CD4-positive, alpha-beta T cell treated with Interleukin-12 subunit alpha and Interleukin-12 subunit beta, for 1 hour (primary cell): ENCODE measurements at places on chromosomes 12 and 14.

GRCh38 chr14:96090441-96091148 is 51.4 kb downstream of the C14orf132 start:
- no peak for DNase-seq

GRCh38 chr14:58297412-58297761 is 968 bp upstream of the ARID4A start:
- no peak for DNase-seq

DNA sequence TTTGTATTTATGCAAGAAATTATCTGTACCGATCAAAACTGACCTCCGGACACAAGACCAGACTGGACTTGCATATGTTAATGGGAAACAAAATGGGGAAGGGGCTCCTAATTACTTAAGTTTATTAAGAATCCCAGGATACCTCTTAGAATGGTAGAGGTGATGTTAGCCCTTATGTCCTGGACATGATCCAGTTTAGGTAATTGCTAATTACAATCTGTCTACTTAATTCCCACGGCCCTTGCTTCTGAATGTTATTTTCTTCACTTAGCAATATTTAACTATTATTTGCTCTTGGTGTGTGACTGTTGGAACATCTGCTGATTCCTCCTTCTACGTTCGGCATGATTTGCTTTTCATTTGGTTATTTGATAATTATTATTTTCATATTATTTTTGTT is 644.0 kb downstream of the DIO2 start:
- no peak for DNase-seq

DNA sequence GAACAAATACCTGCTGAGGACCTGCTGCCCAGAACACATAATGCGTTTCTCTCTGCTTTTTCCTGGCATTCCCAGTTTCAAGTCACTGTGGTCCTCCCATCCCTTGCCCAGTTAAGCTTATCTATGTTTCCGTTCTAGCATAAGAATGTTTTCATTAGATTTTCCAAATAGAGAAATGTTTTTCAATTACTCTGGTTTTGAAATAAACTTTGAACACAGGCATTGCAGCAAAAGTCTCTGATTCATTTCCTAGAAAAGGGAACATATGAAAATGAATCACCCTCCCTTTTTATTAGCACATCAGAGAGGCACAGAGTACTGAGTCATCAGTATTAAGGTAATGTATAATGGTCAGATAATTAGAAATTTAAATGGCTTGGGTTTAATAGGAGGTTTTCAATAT is 201.1 kb upstream of the TMEM260 start:
- no peak for DNase-seq

GRCh38 chr12:126648074-126648473 is 1582.8 kb downstream of the AACS start:
- no peak for DNase-seq

- DNase-seq, result no peak
Measured at GRCh38 chr12:105978276-105978675, 160.5 kb downstream of the NUAK1 start.

DNA sequence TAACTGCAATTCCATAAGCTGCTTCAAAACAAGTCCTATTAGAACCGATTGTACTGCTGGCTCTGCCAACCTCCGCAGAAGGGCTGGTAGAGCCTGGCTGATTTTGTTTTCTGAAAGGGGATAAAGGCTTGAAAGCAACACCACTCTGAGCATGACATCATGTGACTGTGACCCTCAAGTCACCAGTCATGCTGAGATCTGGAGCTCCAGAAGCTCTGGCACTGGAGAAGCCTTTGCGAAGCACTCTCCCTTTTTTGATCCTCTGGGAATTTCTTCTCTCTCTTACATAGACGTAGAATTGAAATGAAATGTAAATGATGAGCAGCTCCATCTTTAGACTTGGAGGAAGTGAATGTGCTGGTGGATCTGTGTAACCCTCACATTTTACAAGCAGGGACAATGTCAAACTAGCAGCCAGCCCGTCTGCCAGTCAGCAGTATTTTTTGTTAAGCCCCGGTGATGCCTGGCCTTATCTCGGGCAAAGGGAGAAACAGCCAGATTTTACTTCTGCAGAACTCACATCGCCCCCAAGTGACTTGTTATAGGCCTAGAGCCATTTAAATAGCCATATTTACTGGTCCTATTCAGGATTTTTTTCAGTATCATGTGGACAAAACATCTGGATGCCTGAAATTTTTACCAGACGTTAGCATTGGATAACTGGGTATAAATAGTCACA is 112.1 kb upstream of the NPAS3 start:
- no peak for DNase-seq

- no peak for DNase-seq
Measured at GRCh38 chr12:22672951-22673350, 48.0 kb downstream of the ETNK1 start.

- no peak for DNase-seq
Measured at GRCh38 chr14:22395803-22396202, 193.2 kb downstream of the DAD1 start.

DNA sequence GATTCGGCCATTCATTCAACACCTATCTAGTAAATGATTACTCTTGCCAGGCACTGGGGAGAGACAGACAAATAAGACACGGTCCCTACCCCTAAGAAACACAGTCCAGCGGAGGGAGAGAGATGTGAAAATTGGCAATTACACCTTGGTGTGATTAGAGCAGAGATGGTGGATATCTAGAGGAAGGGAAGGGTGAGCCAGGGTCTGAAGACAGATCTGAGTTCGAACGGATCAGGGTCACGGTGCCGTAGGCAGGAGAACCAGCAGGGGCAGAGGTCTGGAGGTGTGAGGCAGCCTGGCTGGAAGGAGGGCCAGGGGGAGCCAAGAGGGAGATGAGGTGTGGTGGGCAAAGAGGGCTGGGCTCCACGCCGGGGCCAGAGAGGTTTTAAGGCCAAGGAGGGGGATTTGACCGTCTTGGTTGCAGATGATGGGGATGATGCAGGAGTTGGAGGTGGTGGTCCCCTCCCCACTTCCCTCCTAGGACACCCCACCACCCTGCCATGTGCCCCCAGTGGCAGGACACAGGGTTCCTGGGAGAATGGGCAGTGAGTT is 27.1 kb downstream of the FAM222A start:
- no peak for DNase-seq

DNA sequence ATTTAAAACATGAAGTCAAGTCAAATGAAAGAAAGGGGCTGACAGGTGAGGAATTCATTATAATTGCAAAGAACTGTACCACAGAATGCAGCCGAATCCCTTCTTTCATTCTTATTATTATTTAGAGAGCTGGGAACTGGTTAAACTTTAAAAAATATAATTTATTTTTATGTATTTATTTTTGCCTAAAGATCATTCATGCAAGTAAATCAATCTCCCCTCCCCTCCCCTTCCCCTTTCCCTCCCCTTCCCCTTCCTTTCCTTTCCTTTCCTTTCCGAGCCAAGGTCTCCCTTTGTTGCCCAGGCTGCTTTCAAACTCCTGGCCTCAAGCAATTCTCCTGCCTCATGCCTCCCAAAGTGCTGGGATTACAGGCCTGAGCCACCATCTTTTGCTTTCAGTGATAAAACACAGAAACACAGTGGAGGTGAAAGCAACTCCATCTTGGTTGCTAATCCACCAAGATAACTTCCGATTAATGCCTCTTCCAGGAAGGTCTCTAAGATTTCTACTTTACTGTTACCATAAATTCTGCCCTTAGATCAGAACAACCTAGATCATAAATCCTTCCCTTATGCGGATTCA is 6.0 kb upstream of the UBC start:
- DNase-seq, result no peak

DNA sequence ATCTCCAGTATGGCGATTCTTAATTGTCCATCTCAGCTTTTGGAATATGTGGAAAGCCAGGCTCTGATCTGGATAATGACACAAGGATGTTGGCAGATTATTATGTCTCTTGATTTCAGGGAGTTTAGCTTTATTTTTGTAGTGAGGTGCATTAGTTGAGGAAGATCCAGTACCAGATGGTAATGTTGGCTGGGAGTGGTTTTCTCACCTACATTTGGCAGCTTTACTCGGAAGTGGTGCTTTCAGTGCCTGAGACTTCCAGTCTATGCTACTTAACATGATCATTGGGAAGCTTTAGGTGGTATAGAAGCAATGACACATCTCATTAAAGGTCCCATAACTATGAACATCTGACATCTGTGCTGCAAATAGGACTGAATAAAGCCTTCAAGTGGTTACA is 7.5 kb downstream of the SLC15A5 start:
- DNase-seq, result no peak

DNA sequence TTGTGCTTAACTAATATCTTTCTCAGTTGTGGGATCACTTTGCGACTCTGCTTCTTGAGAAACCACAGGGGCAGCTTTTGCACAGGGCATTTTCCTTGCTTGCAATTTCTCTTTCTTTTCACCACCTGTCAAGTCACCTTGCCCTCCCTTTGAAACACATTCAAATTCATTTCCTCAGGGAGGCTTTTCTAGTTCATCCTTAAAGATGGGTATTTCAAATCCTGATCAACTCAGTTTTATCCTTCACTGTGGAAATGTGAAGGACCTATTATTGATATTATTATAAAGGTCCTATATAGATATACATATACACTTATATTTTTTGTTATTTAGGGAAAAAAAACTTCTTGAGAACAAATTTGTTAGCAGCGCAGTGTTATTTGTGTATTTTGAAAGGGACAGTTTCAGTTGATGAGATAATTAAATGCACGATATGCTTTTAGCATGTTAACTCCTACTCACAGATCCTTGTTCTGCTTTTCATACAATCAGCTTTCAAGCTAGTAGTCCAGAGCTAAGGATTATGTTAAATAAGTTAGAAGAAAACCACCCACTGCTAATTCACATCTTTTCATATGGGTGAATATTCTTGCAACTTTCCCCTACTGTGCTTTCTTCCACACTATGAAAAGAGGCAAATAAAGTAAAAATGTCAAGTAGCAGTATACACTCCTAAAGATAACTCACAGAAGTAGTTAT is 501.4 kb upstream of the RGS6 start:
- DNase-seq, result no peak

DNA sequence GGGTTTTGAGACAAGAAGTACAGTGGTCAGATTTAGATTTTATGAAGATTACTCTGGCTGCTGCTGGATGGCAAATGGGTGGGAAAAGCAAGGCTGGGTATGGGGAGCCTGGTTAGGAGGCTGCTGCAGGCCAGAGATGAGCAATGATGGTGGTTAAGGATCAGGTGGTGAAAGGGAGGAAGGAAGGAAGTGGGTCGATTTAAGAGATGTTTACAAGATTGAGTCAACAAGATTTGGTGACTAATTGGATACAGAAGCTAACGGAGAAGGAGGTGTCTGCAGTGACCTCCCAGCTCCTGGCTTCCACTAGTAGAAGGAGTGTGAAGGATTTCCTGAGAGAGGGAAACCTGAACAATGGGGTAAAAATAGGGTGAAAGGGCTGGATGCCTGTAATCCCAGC is 18.7 kb downstream of the NOS1 start:
- DNase-seq, result no peak

- no peak for DNase-seq
Measured at GRCh38 chr14:26276757-26277156, 321.1 kb downstream of the NOVA1 start.

DNA sequence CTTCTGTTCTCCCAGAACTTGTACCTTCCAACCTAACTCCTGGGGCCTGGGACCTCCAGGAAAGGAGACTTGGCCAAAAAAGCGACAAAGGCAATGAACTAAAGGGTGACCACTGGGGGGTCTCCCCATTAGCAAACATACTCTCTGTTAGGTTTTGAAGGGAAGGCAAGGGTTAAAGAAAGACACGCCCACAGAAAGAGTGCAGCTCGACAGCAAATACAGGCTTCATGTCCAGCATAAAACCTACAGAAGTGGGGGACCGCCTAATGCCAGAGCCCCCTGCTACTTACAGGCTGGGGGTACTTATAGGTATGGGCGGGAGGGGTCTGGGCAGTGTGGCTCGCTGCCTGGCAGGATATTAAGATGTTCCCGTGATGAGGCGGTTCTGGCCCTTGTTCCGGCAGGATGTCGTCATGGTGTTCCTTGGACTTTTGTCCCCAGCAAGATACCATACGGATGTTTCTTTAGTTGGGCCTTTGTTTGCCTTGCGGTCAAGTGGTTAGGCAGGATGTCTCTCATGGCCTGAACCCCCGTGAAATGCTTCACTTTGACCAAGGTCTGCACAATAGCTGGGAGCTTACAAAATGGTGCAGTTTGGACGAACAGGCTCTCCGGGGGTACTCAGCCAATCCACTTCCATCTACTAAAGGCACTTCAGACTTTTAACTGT is 53.4 kb downstream of the PRMT8 start:
- DNase-seq, result no peak

DNA sequence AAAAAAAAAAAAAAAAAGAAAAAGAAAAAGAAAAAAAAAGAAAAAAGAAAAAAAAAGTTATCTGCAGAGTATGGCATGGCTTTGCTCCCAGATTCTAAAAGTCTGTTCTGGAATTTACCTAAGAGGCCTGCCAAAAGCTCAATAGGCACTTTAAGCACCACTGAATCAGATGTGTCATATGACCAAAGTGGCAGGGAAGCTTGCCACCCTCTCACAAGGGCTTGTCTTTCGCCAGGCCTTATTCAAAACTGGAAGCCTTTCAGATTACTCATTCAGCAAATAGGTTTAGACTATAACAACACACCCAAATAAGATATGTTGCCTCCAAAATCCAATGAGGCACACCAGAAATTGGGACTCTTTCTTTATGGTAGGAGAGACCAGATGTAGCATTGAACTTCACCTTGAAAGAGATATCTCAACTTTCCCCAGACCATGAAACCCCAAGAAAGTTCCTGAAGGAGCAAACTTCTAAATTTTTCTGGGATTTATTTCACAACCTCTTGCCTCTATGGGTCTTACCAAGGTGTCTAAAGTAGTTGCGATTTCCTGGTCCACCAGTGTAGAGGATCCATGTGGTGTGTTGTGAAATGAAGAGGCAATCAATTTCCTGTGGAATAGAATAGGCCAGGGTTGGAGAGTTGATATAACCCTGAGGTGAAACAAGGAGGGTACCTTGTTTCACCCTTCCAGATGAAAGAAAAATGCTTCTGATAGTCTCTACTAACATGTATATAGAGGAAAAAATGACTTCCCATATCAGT is 218.8 kb downstream of the DAD1 start:
- no peak for DNase-seq

- no peak for DNase-seq
Measured at GRCh38 chr12:54298904-54299303, 1.9 kb downstream of the NFE2 start.

- DNase-seq, result peak; percentile 1
Measured at GRCh38 chr12:19190292-19191031, 60.9 kb downstream of the PLEKHA5 start.

GRCh38 chr12:122350141-122350848 is 72.2 kb downstream of the CLIP1 start:
- no peak for DNase-seq

GRCh38 chr12:50404307-50404706 is 3.6 kb downstream of the LARP4 start:
- DNase-seq, result no peak
